D721Med (cell line): ENCODE measurements at places on chromosomes 11 and 22.

GRCh38 chr11:7291100-7291829, 39.6 kb downstream of the SYT9 start:
- no peak for DNase-seq

DNA sequence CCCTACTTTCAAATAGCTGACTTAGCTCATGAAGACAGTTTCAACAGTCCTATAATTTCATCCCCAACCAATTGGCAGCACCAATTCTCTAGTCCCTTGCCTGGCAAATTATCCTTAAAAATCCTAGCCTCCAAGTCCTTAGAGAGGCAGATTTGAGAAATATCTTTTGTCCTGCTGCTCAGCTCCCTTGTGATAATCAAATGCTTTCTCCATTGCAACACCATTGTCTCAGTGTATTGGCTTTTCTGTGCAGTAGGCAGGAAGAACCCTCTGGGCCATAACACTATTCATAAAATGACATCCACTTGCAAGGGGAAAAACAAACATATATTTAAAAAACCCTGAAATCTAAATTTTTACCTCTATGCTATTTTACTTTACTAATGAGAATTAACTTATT, 89.6 kb downstream of the AASDHPPT start:
- DNase-seq, result no peak

DNA sequence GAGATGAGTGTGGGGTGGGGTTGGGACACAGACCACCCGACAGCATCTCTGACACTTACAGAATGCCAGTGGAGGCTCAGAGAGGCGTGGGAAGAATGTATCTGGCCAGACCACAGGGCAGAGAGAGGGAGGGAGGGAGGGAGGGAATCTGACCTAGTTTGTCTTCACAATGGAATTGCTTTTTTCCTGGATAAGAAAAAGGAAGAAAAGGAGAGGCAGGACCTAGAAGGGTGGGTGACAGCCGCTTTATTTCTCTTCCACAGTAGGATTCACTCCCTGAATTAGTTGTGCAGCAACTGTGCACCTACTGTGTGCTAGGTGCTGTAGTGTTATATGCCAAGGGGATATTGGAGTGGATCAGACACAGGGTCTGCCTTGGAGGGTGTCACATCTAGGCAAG, 3.7 kb downstream of the KCNK4 start:
- DNase-seq, result no peak

- no peak for DNase-seq
Observed at GRCh38 chr11:73453562-73453961, 77.4 kb downstream of the RELT start.

DNA sequence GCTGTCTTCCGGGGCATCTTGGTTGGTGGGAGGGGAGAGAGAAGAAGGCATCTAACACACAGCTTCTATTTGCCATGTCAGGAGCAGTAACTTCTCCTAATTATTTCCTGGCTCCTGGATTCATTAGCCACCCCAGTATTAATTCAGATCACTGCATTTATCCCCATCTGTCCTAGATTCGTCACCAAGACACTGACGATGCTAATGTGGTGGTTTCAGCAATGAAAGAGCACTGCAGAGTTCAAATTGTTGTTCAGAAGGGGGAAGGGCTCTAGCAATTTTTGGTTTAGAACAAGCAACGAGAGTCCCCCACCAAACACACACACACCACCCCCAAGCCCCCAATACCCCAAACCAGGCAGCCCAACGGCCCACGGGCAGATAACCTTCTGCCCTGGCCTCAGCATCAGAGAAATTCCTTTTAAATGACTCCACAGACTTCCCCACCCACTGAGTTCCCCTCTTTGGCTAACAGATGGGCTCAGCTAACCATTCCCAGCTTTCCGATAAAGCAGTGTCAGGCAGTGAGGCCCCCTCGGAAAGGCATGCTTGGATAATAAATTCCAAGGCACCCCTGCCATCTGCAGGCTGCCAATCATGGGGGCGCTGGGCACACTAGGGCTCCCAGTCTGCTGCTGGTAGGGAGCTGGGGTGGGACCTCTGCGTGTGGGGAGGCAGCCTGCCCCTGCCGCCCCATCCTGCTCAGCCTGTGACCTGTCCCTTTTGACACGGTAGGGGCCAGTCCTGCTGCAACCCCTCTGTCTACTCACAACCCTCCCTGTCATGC, 453.5 kb downstream of the MIAT start:
- DNase-seq, result no peak

- no peak for DNase-seq
Observed at GRCh38 chr11:11313902-11314692, 39.0 kb downstream of the CSNK2A3 start.

GRCh38 chr11:115778928-115779650, 274.9 kb upstream of the CADM1 start:
- DNase-seq, result no peak

DNA sequence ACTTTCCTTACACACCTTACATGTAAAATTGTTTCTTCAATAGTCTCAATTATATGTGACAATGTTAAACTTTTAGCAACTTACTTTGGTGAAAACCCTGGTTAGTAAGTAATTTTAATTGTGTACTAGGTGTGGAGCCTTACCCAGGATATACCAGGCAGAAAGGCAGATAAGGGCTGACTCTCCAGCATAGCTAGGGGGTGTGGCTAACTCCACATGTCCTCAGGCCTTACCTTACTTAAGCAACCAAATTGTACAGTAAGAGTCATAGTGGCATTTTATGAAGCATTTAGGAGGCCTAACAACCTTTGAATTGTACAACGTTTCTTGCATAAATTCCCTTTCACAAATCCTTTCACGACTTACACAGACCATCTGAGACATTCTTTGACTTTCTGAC, 118.2 kb upstream of the OR9Q1 start:
- no peak for DNase-seq

DNA sequence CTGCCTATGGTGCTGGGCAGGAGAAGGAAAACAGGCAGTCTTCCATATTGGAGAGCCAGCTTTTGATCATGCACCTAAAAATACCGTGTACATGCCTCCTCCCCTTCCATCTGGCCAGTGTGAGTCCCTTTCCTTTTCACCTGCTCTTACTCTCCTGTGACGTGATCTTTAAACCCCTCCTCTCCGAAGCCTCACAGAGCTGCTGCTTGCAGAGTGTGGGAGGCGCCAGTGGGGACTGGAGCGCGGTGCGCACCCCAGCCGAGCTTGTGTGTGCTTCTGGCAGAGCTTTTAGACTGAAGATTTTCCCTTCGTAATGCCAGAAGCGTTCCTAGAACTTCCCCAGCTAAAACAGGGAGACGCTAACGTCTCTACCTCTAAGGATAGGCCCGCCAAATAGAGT, 29.8 kb downstream of the MUC6 start:
- DNase-seq, result no peak

DNA sequence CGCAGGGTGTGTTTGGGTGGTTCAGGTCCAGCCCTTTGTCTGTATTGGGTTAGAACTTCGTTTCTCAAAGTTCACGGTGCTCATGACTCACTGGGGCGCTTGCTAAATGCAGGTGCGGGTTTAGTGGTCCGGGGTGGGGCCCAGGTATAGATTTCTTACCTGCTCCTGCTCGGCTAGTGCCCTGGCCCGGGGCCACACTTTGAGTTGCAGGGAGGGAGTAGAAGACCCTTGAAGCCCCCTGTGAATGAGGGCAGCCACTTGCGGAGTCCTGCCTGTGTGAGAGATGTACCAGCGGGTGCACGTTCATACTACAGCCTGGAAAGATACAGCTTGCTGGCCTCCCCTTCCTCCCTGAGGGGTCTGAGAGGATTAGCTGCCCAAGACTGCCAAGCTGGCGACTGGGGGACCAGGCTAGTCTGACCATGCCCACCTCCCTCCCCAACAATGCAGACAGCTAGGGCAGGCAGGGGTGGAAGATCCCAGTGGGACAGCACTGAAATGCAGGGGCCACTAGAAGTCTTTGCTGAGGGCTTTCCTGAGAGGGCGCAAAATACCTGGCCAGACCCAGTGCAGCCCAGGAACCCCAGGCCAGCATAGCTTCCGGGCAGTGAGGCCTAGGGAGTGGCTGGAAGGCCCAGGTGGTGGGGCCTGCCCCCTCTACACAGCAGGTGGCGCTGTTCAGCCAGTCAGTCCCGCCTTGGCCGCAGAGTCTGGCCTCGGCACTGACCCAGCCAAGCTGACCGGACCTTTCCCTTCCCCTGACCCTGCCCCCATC, 5.1 kb upstream of the MYRF start:
- DNase-seq, result no peak

GRCh38 chr11:18633256-18634139, 644 bp downstream of the SPTY2D1 start:
- DNase-seq, result no peak

GRCh38 chr22:48968201-48968959, 859.3 kb downstream of the BRD1 start:
- no peak for DNase-seq

DNA sequence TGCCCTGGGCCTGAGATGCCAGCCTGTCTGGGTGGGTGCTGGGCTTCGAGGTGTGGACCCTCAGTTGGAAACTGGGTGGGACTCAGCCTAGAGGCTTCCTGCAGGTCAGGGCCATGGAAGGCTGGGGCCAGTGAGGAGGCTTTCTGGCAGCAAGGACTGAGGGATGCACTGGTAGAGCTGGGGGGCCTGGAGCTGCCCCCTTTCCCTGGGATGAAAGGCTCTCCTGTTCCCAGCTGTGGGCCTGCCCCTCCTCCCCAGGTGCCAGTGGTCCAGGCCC, 2.5 kb downstream of the SEPTIN5 start:
- DNase-seq, result no peak

DNA sequence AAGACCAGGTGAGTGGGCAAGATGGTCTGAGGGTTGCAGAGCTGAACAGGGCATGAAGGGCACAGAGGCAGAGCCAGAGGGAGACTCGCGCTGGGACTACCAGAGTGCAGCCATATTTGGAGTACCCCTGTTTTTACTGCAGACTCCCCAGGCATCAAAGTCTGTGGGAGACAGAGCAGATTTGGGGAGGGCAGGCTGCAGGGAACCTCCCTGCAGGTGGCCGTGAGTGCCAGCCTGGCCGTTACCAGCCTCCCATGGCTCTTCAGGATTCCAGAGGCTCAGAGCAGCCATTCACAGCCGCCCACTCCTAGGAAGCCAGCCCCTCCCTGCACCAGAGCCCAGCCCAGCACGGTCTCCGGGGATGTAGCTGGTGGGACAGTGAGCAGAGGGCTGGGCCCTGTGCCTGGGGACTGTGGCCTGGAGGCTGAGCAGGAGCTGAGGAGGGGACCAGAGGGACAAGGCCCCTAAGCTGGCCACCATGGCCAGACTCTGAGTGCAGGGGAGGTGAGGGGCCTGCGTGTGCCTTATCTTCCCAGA, at the start of gene SEPTIN3:
SEPTIN3 (plus strand) TSS at position 334 of the 537 bp plus-strand sequence. CDS start 2,050 bp downstream, outside the sequence.
- DNase-seq, result no peak

DNA sequence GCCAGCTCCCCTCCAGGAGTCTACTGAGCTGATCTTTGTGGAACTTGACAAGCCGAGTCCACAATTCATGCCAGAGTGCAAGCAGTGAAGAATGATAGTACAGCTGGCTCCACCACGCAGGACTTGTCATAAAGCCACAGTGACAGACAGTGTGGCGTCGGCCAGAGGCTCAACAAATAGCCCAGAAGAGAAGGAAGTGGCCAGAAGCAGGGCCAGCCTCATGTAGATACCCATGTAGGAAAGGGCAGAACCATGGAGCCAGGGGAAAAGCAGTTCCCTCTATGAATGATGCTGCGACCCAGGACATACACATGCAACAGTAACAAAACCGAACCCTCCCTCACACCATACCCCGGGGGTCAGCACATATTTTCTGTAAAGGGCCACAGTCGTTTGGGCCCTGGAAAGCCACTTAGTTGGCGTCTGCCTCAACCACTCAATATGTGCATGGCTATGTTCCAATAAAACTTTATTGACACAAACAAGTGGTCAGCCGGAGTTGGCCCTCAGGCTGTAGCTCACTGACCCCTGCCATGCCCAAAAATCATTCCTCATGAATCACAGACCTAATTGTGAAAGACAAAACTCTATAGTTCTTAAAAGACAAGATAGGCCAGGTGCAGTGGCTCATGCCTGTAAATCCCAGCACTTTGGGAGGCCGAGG, 161.4 kb downstream of the BRD1 start:
- no peak for DNase-seq

DNA sequence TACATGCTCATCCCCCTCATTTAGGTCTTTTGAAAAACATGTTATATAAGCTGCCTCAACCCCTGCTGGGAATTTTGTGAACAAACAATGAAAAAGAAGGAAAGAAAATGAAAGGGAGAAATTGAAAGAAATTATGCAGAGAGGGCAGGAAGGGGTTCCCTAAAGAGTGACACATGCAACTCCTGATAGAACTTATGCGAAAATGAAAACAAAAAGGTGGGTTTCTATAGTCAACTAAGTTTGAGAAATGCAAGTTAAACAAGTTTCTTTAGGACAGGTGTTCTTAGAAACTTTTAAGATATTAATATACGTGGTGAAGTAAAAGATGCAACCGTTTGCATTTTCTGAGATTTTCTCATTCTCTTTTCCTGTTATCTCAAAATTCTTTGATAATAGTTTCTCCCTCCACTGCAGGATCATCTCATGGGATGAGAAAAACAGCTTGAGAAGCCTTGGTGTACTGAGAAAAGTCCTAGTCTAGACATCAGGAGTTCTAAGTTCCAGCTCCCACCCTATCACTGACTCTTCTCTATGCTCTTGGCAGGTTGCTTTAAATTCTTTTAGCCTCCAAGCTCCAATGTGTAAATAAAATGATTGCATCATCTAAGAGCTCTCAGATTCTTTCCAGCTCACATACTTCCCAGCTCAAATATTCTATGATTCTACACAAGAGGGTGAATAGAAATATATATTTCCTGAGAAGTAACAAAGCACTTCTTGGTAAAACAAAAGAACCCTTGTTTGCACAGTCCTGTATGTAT, 109.2 kb downstream of the FAM76B start:
- no peak for DNase-seq

DNA sequence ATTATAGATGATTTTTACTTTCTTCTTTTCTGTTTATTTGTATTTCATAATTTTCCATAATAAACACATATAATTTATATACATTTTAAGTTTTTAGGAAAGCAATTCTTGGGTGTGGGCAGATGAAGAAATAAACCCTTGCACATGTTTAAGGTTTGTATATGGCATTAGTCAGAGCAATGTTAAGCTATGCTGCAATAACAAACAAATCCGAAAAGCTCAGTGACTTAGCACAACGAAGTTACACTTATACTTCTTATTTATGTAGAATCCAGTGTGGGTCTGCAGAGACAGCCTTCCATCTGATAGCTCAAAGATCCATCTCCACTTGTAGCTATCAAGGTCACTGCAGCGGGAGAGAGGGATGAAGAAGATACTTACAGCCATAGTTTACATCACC, 68.5 kb upstream of the BARX2 start:
- DNase-seq, result no peak

GRCh38 chr11:11243209-11243589, 109.9 kb downstream of the CSNK2A3 start:
- no peak for DNase-seq

- no peak for DNase-seq
Observed at GRCh38 chr11:33668468-33668825, 32.2 kb downstream of the C11orf91 start.

- DNase-seq, result no peak
Observed at GRCh38 chr11:123065621-123066020, 3.7 kb upstream of the HSPA8 start.

- DNase-seq, result no peak
Observed at GRCh38 chr11:43788421-43788820, 92.2 kb upstream of the ALKBH3 start.

GRCh38 chr11:47132490-47132889, 44.2 kb downstream of the ARFGAP2 start:
- no peak for DNase-seq
